Stimulated activated CD8-positive, alpha-beta memory T cell treated with anti-CD3 and anti-CD28 coated beads, Interleukin-15, amount 100 ng/mL, for 24 hours (primary cell): ENCODE measurements at places on chromosomes 11 and 22.
A peak's percentile ranks its signal among the peaks of the same experiment; 100 is the strongest.

DNA sequence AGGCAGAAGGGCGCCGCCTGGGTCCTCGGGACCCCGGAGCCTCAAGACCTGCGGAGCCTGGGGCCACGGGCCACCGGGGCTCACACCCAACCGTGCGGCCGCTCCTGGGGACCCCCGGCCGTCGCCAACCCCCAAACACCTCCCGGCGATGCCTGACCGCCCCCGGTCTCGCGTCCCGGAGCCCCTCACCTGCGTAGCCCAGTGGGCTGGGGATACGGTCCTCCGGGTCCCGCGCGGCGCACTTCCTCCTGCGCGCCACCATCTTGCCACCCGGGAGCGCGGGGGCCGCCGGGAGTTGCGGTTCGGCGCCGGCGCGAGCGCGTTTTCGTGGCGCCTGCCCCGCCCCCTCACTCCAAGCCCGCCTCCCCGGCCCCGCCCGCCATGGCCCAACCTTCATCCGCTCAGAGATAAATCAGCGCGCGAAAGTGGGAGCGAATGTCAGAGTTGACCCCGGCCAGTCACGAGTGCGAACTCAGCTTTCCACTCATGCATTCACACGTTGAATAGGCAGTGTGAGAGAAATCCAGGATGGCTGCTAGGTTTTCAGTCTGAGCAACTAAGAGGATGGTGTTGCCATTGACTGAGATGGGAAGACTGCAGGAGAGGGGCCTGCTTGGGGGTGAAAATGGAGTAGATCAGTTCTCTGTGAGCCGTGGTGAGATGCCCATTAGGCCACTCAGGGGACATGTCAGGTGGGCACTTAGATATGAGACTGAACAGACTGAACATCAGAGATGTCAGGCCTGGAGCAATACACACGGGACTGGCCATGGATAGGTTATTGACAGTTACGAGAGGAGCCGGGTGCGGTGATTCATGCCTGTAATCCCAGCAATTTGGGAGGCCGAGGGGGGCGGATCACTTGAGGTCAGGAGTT, at the start of gene RRP7A:
RRP7A (minus strand) TSS at position 272 of the 877 bp plus-strand sequence; CDS start at position 262, 10 bp downstream.
- DNase-seq: peak; percentile 68

DNA sequence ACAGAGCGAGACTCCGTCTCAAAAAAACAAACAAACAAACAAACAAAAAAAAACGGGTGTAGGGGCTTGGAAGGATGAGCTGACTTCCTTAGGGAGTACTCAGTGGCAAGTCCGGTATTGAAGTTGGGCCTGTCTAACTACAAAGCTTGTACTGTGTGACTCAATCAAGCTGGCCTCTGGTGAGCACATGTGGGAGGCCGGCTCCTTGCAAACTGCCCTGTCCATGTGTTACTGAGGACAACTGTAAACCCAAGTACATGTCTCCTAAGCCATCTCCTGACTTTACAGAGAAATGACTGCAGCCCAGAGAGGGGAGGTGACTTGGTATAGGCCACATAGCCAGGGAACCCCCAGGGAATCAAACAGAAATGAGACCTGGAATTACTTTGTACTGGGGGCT, 11.6 kb downstream of the RIBC2 start:
- DNase-seq: no peak

- DNase-seq: no peak
Observed at GRCh38 chr11:61580271-61580888, 496 bp downstream of the SYT7 start.

GRCh38 chr11:59800390-59801025, 10.1 kb downstream of the MRPL16 start:
- DNase-seq: no peak

DNA sequence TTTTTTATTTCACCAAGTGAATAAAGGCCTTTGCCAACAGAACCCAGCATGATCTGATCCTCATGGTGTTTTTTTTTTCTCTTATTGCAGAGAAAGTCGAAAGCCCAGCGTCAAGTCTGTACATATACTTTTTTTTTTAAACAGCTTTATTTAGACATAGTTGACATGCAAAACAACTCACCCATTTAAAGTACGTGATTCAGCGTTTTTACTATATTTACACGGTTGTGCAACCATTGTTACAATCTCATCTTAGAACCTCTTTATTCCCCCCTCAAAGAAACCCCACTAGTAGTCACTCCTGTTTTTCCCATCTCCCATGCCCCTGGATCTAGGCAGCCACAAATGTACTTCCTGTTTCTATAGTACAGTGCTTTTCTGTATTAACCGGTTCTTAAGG, 20.6 kb upstream of the AP1B1 start:
- DNase-seq: no peak

GRCh38 chr22:31829505-31829904, 75.7 kb downstream of the DEPDC5 start:
- DNase-seq: no peak

DNA sequence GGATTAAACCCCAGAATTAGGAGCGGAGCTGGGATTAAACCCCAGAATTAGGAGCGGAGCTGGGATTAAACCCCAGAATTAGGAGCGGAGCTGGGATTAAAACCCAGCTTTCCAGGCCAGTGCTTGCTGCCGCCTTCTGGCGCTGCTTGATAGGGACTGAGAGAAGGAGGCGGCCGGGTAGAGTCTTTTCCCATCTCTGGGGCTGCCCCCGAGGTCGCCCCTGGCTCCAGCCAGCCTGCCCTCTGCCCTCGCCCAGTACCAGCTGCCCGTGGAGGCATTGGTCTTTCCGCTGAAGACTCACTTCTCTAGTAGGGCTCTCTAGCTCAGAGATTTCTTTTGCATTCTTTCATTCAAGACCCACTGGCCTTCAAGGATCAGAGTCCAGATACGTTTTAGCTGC, 5.2 kb downstream of the TRMU start:
- no peak for DNase-seq

DNA sequence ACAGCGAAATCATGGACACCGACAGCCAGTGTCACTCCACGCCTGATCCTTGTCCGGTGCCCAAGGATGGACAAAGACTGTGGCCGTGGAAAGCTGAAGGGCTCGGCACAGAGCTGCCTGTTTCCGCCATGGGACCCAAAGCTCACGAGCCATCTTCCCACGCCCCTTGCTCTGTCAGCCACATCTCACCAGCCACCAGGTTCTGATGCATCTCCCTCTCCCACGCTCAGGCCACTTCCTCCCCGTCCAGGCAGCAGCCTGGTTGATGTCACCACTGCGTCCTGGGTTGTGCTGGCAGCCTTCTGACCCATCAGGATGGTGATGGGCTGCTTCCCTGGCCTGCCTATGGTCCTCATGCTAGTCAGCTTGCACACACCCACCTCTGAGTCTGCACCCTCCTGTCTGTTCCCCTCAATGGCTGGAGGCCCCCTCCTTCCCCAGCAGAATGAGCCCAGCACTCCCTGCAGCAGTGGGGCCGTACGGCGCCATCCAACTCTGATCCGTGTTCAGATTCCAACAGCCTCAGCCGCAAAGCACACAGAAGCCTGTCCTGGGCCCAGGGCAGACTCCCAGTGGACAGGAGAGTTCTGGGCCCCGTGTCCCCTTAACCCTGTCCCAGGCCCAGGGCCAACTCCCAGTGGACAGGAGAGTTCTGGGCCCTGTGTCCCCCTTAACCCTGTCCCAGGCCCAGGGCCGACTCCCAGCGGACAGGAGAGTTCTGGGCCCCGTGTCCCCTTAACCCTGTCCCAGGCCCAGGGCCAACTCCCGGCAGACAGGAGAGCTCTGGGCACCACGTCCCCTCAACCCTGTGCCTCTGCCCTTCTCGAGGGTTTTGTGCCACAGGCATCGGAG, 259.5 kb downstream of the BRD1 start:
- DNase-seq: no peak

DNA sequence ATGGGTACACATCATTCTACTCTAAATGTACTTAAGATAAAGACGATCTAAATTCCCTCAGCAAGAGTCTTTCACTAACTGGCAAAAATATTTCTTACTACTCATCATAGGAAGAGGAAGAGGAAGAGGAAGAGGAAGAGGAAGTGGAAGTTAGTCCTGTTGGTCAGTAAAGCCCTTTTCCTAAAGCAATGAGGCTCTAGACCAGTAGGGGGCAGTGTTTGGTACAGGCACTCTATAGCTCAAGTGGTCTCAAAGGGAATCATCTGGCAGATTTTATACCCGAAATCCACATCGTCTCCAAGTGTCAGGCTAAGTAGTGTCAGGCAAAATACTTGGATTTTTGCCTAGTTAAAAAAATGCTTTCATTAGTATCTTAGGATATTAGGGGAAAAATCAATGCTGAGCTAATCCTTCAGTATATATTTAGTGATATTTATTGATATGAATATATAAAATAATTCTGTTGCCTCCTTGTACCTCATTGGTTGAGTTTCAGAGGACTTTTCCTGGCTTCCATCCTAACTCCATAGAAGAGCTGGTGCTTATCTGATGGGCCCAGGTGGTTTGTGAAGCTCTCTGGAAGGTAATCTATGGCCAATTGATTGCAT, 7.7 kb downstream of the BLID start:
- DNase-seq: no peak

DNA sequence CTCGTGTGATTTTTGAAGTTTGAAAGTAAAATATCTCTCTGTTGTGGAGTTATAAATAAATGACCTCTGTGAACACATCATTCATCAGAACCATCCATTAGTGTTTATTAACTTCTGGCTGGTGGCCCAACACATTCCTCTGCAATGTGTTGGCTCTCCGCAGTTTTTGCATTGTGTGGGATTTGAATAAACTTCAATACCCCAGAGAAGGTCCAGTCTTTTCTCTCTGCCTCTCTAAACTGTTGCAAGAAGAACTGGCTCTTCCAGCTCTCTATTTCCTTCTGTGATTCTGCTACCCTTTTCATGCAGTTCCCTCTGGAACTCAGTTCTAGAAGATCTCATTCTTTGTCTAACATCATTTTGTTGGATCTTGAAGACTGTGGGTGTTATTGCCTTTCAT, 125.0 kb upstream of the ARHGAP42 start:
- no peak for DNase-seq

DNA sequence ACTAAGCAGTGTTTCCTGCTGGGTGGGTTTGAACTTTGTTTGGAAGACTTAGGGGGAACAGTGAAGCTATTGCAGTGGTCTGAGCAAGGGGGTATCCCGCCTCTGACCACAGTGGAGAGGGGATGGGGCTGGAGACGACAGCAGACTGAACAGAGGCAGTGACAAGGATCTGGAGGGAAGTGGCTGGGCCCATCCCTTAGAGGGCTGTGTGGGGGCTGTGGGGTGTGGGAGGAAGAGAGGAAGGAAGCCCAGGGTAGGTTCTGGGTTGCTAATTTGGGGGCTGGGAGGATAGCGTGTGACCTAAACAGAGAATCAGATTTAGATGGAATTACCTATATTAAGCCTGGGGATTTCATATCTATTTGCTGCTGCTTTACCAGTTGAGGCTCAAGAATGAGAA, 70.7 kb downstream of the BMAL1 start:
- DNase-seq: no peak

DNA sequence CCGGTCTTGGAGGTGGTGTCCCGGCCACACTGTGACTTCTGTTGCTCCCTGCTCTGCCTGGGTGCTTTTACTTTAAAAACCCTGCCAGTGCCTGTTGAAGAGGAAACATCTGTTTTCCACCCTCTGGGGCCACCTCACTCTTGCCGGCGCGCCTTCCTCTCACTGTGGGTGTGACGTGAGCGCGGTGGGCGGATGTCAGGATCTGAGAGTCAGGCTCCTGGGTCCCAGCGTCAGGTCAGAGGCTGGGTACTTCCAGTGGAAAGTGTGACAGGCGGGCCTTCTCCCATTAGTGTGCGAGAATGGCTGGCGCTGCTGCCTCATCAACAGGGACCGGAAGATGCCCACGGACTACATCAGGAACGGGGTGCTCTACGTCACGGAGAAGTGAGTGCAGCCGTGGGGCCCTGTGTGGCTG, 54.2 kb downstream of the GRAMD4 start:
- DNase-seq: peak; percentile 75

DNA sequence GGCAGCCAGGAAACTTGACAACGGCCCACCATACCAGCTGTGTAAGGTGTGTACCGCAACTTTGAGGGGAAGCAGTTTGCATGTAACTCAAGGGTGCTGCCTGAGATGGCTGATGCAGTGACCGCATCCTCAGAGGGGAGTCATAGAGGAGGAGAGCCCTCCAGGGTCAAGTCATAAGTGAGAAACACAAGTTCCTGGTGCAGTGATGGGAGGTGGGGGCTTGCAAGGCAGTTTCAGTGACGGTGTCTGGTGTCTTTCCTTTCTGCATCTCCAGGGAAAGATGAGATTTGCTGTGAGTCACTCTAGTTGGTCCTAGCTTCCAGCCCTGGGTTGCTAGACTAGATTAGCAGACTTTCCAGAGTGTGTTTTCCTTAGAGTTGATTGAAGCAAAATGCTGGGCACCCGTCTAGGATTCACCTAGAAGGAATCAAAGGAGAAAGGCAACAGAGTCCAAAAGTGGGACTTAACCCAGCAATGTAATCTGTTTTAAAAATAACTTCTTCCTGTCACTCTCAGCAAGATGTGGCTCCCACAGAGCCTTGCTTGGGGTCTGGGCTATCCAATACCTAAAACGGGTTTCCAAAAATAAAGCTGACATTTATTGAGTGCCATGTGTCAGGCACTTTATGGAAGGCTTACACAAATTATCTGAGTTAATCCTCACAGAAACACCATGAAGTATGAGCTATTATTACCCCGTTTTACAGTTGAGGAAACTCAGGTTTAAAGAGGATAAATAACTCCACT, 265.4 kb upstream of the PLET1 start:
- DNase-seq: no peak

GRCh38 chr11:107266455-107266854, 191.2 kb downstream of the CWF19L2 start:
- no peak for DNase-seq

DNA sequence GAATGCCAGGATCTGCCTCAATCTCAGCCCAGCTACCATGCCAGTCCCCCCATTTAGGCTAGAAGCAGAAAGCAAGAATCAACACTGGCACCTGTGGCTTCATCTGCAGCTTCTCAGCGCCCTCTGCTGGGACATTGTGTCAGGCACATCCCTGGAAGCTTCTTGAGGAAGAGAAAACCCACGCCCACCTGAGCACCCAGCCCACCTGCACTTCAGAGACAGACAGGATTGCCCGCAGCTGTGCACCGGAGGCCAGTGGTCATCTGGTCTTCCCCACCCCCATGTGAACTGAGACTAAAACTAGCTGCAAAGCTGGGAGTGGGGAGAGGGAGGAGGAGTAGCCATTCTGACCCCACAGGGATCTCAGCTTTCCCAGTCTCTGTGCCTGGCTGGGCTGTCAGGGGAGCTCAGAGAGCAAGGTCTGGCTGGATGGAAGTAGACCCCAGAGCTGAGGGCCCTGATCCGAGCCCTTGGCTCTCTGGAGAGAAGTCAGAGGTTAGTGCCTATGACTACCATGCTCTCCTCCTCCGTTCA, 66.8 kb downstream of the FEZ1 start:
- no peak for DNase-seq

- DNase-seq: no peak
Observed at GRCh38 chr22:39666495-39666894, 95.9 kb downstream of the CACNA1I start.
